T47D (cell line): ENCODE measurements at places on chromosomes 6 and 20.

DNA sequence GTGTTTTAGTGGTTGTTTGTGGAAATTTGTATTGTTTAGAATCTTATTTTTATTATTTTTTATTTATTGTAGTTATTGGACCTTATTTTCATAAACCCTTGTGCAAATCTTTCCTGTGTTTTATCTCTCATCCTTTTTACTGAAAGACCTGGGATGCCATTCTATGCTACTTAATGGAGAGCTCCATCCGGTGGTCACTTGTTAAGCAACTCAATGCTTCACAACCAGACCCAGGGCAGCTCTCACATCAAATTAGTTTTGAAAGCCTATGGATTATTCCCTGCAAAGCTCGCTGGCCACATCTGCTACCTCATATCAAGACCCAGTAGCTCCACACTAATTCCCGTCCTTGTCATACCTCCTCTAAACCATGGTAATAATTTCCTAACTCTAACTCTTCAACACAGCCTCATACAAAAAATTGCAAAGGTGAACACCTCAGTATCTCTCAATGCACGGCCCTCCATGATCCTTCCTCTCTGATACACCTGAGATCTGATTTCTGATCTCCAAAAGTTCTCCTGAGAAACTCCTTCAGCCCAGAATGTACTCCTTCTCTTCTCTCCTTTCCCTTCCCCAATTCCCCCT, 296.6 kb upstream of the MANEA start:
- no peak for DNase-seq

DNA sequence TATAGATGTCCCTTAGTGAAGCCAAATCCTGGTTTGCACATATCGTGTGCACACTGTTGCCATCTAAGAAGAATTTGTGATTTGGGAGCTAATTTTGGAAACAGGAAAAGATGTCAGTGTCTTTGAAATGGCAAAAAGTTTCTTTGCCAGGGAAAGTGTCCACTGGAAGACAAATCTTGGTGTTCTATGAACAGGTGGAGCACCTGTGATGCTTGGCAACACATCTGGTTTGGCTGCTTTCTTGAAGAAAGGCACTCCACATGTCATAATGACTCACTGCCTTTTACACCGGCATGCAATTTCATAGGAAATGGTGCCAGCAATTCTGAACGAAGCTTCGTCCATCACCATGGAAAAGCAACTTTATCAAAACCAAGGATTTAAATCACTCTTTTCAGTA, 1040.0 kb upstream of the MAP3K7 start:
- no peak for DNase-seq

- DNase-seq, result no peak
Observed at GRCh38 chr6:63347599-63347998, 27.8 kb upstream of the LGSN start.

GRCh38 chr6:3806169-3806922, 42.8 kb upstream of the FAM50B start:
- no peak for DNase-seq

GRCh38 chr6:133499662-133500061, 258.5 kb downstream of the EYA4 start:
- DNase-seq, result no peak

DNA sequence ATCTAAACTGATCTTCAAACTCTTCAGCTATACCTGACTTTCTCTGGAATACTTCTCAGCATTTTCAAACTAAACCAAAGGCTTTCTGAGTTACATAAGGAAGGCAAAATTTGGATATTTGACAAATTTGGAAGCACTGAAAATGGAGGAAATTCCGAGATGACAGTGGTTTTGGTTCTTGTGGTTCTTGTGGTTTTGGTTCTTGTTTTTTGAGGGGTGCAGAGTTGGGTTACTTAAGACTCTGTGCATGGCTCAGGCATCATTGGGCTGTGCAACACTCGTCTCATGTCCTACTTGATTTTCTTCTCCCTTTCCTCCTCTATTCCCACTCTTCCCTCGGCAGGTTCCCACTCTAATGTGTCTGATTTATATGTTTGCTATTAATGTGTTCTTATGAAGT, 78.0 kb downstream of the SLC22A3 start:
- no peak for DNase-seq

DNA sequence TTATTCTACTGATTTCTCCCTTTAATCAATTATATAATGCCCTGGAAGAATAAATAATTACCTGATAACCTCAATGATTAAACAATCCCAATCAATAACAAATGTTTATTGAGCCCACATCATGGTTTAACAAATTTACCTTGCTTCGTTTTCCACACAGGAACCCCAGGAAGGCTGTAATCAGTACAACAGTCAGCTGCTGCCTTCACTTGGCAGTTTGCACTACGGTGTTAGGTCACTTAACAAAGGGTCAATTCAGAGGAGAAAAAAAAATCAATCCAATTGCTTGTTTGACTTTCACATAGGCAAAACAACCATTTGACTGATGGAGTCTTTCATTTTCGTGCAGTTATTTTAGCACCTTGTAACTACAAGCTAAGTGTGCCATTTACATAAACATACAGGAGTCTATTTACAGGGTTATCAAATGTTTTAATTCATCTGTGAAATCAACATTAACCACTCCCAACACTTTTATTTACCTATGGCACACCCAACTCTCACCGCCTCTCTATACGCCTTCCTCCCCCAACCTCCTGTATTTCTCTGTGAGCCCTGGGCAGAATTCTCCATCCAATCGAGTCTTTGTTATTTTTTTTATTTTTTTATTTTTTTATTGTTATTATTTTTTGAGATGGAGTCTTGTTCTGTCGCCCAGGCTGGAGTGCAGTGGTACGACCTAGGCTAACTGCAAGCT, 140.4 kb upstream of the TAB2 start:
- no peak for DNase-seq

GRCh38 chr6:149918151-149918905, 4.6 kb downstream of the RAET1G start:
- DNase-seq, result no peak

- no peak for DNase-seq
Observed at GRCh38 chr6:21048047-21048446, 513.8 kb downstream of the CDKAL1 start.

GRCh38 chr6:33636655-33637054, 15.5 kb downstream of the ITPR3 start:
- DNase-seq, result no peak

DNA sequence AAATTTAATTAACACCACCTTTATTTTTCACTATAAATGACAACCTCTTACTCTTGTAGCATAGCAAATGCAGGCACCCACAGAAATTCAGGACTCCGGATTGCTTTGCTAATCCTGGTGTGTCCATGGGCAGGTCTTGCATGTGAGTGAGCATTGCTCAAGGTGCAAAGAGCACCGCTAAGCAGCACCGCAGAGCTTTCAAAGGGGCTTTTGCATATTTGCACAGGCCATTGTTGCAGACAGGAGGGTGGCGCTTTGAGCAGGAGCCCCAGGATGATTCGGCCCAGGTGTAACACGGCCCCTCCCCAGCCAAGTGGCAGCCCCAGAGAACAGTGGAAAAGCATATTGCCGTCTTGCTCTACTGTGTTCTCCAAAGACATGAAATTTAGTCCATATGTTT, 293.2 kb downstream of the NRN1 start:
- no peak for DNase-seq

DNA sequence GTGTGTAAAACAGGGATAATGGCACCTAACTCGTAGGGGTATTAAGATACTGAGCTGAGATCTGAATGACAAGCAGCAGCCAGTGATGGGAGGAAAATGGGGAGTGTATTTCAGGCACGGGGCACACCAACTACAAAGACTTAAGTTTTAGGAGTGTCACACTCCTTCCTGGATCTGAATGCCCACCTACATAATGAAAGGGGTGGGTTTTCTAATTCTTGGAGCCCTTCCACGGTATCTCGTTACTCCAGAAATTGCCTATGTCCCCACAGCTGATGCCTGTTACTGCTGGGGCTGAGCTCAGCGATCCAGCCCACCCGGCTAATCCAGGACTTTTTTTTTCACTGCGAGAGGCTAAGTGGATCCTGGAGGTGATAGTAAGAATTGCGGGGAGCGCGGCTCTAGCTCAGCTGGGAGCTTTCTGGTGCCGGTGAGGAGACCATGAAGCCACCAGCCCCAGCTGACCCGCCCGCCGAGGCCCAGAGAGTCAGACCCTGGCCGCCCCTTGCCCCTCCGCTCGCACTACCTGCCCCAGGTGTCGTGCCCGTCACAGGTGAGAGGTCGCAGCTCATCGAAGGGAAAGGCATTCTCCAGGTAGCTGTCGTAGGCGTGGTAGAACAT, 727 bp downstream of the EDEM2 start:
- no peak for DNase-seq

DNA sequence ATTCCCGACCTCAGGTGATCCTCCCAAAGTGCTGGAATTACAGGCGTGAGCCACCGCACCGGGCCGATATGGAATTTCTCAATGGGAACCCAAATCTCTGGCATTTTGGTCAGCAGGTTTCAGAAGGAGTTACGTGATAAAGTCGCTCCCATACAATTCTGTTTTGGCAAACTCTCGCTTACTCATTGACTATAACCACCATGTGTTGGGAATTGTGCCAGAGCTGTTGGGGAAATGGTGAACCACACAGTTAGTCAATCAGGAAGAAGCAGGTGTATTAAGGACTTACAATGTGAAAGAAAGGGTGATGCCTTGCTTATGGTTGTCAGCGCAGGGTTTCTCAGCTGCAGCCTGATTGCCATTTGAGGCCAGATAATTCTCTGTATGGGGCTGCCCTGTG, 410.5 kb downstream of the QKI start:
- DNase-seq, result no peak

- no peak for DNase-seq
Observed at GRCh38 chr6:107991061-107991460, 33.1 kb upstream of the SEC63 start.
